Activated T-helper 2 cell treated with anti-CD3 and anti-CD28 coated beads, Interferon-gamma antibody, Interleukin-2, Interleukin-4, amounts not matched to agents 10 μg/mL and 5 μg/mL and 100 μg/mL, durations not matched to agents 14 hours and 24 hours and 36 hours (primary cell): ENCODE measurements at places on chromosomes 4 and X.

DNA sequence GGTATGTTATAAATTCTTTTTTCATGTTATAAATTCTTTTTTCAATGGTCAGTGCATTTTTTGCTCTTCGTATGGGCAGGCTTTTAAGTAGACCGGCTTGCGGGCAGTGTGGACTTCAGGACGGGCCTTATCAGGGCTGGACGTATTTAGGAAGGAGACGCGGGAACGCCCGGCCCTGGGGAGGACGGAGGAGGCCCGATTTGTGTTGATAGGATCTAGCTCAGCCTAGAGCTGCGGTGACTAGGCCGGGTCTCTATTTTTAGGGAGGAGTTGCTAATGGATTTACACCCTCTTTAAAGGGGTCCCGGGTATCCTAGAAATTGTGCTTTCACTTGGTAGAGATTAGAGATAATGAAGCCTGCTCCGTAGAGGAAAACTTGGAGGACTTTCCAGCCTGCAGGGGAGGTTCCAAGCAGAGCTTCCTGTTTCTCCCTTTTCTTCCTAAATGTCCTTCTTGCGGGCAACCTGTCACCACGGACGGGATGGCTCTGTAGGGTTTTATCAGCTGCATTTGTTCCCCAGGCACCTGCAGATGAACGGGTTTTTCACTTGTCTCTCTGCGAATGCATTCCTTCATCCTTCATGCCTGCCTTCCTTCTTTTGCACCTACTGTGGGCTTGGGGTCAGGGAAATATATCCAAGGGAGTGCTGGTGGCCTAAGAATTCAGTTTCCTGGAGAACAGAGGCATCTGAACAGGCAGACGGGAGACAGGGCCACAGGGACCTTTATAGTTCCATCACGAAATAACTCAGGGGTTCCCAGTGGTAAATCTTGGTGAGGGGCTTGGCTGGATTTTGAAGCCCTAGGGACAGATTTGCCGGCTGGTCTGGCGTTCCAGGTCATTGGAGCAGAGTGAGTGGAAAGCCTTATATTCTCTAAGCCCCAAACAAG, 1.4 kb downstream of the CD99 start:
- H3K36me3 ChIP-seq, result peaks cover 58% of the 10 kb centered on the region
- peaks cover 39% of the 10 kb centered on the region for H3K4me1 ChIP-seq
- peaks cover 1% of the 10 kb centered on the region for H3K27me3 ChIP-seq
- H3K4me3 ChIP-seq, result peak overlapping the region; percentile 95

DNA sequence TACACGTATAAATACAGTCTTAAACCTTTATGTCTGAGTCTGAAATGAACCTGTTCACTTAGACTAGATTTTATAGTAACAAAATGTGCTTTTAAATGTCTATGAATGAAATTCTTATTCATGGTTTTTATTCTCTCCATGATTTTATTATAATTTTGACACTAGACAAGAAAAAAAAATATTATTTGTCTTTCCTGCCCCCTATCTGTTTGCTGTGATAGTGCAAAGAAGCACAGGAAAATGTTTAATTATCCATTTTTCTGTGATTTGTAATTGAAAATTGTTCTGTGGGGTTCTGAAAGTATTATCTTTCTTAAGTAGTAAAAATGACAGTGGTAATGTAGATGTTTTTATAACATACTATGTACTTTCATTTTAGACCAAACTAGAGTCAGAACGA, 52.0 kb downstream of the INTS6L start:
- no peak overlapping the region for H3K4me3 ChIP-seq
- H3K36me3 ChIP-seq, result peaks cover 45% of the 10 kb centered on the region
- peaks cover 1% of the 10 kb centered on the region for H3K4me1 ChIP-seq
- DNase-seq, result no peak

- no peak for DNase-seq
- no peaks in the 10 kb centered on the region for H3K36me3 ChIP-seq
- no peaks in the 10 kb centered on the region for H3K27me3 ChIP-seq
- H3K4me1 ChIP-seq, result no peaks in the 10 kb centered on the region
- H3K27ac ChIP-seq, result no peak overlapping the region
Observed at GRCh38 chr4:17068891-17069290, 170.4 kb upstream of the LDB2 start.

- peaks cover 36% of the 10 kb centered on the region for H3K36me3 ChIP-seq
- peak; percentile 64 for DNase-seq
- peaks cover 7% of the 10 kb centered on the region for H3K27me3 ChIP-seq
- H3K4me3 ChIP-seq, result peak within 1 kb of the TSS; percentile 91
- H3K4me1 ChIP-seq, result peaks cover 9% of the 10 kb centered on the region
Observed at GRCh38 chrX:51743179-51743957, at the start of gene GSPT2. TSS of gene GSPT2 (plus strand) at chrX:51743442. CDS start at chrX:51743627, 185 bp downstream.

DNA sequence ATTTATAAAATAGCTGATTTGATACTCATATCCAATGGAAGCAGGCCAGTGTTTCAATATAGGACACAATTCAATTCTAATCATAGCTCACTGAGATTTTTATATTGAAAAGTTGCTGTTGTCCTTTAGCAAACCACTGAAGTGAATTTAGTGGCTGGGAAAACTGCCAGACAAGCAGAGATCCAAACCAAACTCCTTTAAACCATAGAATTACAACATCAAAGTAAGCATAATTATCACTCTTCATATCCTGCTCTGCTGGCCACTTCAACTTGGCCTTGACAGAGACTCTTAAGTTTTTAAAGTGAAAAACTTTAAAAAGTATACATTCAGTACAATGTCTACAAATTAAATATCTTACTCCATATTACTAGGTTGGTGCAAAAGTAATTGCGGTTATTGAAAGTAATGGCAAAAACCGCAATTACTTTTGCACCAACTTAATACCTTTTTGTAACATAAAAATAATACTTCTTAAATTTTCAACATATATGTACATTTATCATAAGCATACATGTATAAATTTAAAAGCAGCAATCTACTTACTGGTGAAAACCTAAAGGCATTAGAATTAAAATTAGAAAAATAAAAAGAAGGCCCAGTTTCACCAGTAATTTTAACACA, 433.0 kb downstream of the PCDH10 start:
- no peak overlapping the region for H3K4me3 ChIP-seq
- DNase-seq, result no peak
- H3K4me1 ChIP-seq, result no peaks in the 10 kb centered on the region
- H3K36me3 ChIP-seq, result no peaks in the 10 kb centered on the region
- H3K27ac ChIP-seq, result no peak overlapping the region
- no peaks in the 10 kb centered on the region for H3K27me3 ChIP-seq

- DNase-seq, result no peak
- no peaks in the 10 kb centered on the region for H3K36me3 ChIP-seq
- H3K27ac ChIP-seq, result no peak overlapping the region
- H3K4me3 ChIP-seq, result no peak overlapping the region
- H3K27me3 ChIP-seq, result no peaks in the 10 kb centered on the region
Observed at GRCh38 chr4:188688956-188689355, 549.7 kb downstream of the TRIML1 start.

DNA sequence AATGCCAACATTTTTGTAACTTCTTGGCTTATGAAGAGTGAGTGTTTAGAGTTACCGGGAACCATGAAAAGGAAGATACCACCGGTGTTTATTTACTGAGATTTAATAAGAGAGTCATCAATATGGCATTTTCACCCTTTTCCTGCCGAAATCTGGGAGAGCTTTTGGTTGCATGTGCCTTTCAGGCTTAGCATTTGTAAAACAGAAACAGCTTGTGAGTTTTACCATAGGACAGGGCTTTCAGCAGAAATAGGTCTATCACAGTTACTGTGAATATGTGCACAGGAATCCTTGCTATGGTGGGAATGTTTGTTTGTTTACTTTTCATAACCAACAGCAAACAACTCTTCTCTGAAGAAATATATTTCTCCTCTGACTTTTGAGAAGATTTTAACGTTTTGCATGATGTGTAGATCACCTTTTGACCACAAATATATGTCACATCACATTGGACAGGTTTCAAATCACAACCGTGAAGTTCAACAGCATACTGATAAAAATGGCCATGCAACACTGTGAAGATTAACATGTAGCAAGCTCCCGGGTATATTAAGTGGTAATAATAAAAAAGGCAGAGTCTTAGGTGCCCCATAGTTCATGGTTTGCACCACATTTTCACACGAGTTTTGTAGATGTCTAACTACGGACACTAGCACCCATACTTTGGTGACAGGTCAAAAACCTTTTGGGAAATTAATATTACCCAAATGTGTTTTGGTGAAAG, 21.3 kb downstream of the ARHGAP24 start:
- no peak overlapping the region for H3K27ac ChIP-seq
- H3K4me1 ChIP-seq, result no peaks in the 10 kb centered on the region
- no peak for DNase-seq
- H3K36me3 ChIP-seq, result no peaks in the 10 kb centered on the region

DNA sequence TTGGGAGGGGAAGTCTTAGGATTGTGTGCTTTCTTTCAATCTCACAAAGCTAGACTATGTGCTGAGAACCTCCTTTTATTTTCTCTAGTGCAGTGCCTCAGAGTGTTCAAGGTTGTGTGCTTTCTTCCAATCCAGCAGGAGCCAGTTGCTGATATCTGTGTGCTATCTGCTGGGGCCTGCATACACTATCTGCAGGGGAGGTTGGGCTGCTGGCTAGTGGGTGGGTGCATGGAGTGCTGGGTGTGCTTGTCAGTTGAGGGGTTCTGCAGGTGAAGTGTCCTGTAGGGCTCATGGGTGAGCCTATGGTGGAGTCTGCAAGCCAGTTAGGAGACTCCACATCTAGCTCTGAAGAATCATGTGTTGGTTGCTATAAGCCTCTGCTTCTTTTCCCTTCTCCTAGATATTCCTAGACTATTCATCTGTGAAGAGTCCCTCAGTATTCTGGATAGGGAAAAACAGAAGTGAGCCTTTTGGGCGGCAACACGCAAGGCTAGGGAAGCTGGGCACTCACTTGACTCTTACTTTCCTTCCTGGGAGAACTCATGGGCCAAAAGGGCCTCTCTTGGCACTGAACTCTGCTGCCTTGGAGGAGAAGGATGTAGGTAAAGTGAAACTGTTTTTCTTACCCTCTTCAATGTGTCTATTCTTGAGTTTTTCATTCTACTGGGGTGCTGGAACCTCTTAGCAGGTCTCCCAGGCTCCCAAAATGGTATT, 8.0 kb upstream of the CISD2 start:
- peaks cover 65% of the 10 kb centered on the region for H3K36me3 ChIP-seq
- H3K27ac ChIP-seq, result no peak overlapping the region
- no peak overlapping the region for H3K4me3 ChIP-seq
- H3K4me1 ChIP-seq, result peaks cover 25% of the 10 kb centered on the region
